Fibroblast of pulmonary artery (primary cell): ENCODE measurements at places on chromosomes 7 and 10.

DNA sequence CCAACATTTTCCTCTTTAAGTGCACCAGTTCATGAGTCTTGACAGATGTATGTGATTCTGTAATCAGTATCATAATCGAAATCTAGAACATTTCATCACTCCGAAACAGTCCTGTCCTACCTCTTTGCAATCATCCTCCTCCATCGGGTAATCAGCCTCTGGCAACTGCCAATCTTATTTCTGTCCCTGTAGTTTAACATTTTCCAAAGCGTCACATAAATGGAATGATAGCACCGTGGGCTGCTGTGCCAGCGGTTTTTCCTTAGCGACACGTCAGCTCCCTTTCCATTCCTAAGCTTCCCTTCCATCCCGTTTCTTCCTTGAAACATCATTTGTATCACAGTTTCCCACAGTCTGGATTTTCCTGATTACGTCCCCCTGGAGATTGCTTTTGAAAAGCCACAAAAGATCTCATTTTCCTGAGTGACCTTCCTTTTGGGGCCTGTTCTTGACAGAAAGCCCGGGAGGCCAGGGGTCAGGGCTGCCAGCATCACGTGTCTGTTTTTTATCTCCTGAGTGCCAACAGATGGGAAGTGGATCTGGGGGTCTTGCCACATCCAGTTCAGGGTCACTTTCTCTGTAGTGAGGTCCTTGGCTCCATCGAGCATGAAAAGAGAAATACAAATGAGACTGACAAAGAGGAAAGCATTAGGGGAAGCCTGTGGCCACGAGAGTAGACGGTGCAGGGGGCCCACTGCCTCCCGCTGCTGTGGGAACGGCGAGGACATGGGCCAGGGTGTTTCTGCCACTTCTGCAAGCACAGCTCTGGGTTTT lies 31.6 kb downstream of the TMEM120A start:
- peak; percentile 84 for DNase-seq

DNA sequence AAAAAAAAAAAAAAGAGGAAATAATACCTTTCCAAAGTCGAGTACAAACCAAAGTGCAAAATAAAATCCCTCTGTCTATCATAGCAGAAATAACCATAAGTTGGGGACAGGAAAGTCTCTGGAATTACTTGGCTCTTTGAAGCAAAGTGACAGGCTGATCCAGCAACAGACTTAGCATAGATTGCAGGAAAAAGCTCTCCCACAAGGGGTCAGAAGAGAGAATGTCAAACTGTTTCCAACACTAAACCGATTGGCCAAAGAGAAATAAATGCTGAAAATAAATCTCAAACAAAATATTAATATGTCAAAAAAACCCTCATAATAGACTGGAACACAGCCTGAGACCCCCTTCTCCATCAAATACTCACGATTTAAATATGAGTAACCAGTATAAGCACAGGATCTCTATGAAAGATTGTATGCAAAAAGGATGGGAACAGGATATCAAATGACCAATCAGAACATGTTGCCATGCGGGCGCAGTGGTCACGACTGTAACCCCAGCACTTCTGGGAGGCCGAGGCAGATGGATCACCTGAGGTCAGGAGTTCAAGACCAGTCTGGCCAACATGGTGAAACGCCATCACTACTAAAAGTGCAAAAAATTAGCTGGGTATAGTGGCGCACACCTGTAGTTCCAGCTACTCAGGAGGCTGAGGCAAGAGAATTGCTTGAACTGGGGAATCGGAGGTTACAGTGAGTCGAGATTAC lies 1000.7 kb upstream of the LRRN3 start:
- DNase-seq: peak; percentile 31

DNA sequence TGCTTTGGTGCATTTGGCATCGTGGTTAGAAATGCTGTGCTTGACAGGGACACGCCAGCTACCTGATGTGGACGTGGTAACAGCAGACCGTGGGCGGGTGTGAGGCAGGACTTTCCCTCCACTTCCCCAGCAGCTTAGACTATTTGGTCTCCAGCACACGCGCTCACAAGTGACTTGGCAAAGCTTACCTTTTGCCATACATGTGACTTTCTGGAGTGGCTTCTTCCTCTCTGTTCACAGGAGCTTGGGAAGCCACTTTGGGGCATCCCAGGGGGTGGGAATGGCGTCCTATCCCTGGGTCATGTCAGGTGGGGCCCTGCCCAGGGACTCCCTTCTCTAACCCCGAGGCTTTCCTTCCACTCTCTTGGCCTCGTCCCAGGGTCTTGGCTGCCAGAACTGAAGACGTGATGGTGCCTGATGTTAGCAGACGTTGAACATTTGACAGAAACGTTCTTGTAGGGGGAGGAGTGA lies 228.7 kb upstream of the KLF6 start:
- no peak for DNase-seq

GRCh38 chr7:28576656-28577055 lies 164.3 kb downstream of the CREB5 start:
- DNase-seq: no peak

DNA sequence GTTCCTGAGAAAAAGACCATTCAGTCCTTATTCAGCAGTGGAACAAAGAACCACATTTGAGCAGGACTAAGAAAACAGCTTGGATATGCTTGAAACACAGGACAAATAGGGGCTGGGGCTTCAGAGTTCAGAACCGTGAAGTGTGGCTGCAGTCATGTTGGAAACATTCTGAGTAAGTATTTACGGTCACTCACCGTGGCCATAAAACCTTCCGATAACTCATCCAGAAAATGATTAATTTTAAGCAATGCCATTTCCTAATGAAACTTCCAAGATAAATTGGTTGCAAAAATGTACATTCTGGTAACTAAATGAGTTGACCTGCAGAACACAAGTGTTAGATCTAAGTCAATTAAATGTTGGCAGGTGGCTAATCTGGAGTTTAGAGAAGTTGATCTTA lies 279.2 kb downstream of the CXCL12 start:
- no peak for DNase-seq
